ENCODE measurements at places on chromosomes 16 and 17.
A peak's percentile ranks its signal among the peaks of the same experiment; 100 is the strongest.

DNA sequence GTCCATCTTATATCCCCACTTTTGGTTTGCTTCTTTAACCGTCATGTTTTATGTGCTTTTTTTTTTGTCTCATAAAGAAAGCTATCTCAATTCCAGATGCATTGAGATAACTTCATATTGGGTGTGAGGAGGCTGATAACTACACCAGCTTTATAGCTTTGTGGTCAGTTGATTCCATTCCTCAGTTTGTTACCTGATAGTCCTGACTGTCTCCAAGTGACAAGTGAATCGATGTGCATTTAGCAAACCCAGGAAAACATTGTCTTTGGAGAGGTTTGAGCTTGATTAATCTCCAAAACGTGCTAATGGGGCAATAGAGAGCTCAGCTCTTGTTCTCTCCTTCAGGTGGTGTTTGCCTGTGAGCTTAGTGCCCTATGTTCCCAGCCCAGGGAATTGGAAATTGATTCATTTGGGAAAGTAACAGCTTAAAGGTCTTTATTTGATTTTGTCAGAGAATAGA lies 22.7 kb downstream of the HS3ST3B1 start:
- no peak for DNase-seq

- DNase-seq, result peak; percentile 26
Observed at GRCh38 chr17:28878981-28879380, 18.6 kb downstream of the FLOT2 start.

GRCh38 chr17:17354560-17355349 lies 51.6 kb downstream of the NT5M start:
- DNase-seq, result peak; percentile 75

DNA sequence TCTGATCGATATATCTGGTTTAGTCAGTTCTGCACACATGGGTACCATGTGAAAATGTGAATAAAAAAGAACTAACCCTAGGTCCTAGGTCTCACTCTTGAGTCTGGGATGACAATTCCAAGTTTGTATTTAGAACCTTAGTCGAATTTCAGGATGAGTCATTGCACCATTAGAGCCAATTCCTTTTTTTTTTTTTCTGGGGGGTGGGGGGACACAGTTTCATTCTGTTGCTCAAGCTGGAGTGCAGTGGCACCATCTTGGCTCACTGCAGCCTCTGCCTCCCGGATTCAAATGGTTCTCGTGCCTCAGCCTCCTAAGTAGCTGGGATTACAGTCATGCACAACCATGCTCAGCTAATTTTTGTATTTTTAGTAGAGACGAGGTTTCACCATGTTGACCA lies 41.6 kb downstream of the SPAG9 start:
- DNase-seq, result no peak

DNA sequence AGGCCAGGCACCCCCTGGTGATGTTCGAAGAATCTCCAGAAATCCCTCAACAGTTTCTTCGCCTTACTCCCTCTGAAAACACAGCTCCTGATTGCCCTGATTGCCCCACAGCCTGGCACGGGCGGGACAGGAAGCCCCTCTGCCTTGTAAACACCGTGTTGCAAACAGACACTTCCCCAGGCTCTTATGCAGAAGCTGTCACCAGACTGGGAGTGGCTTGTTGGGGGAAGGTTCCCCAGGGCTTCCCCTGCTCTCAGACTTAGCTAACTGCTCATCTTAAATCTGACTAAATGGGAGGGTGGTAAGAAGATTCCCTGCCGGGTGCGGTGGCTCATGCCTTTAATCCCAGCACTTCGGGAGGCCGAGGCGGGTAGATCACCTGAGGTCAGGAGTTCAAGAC lies 11.2 kb downstream of the PIK3R5 start:
- DNase-seq, result peak; percentile 59

DNA sequence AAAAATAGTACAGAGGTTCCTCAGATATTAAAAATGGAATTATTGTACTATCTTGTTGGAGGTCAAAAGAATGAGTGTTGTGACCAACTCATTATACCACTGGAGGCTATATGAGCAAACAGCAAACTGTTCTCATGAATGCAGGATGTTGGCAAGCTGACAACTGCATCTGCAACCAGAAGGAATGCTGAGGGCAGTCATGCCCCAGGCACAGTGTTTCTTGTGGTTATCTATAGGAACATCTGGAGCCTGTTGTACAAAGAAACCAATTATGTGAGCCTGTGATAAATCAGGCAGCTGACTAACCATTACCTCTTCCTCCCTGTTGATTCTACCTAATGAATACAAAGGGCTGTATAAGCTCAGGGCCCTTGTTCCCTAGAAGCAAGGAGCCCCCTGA lies 2057.1 kb downstream of the TP53TG3F start:
- DNase-seq, result no peak

DNA sequence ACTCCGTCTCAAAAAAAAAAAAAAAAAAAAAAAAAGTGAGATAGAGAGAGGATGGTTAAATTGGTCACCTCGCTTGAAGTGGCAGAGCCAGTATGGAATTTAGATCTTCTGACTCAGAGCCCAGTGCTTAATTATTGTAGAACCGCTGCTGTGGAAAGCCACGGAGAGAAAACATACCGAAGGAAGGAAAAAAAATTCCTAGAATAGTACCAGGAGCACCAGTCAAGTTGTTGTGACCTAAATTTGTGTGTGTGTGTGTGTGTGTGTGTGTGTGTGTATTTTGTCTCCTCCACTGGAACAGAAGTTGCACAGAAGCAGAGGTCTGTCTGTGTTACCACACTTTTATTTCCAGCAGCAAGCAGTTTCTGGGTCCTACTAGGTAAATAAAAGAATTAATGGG lies 10.6 kb upstream of the NUP85 start:
- DNase-seq, result no peak

- peak; percentile 82 for DNase-seq
Observed at GRCh38 chr16:89828199-89828869, at the start of gene SPIRE2. Gene SPIRE2 (plus strand): TSS chr16:89828475. CDS start chr16:89828551, 76 bp downstream.

DNA sequence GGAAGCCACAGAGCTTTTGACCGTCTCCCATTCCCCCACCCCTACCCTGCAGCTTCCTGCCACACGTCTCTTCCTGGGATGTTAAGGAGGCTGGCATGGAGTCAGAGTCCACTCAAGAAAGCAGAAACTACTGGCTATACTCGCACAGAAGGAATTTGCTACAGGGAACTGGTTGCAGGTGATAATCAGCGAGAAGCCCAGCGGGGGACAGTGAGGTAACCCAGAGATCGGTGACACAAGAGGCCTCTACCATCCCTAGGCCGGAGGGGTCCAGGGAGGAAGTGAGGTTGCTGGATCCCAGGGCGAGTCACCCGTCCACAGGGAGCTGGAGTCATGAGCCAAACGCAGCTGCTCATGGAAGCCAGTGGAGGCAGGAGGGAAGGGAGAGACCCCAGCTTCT lies 93.7 kb downstream of the SDK2 start:
- DNase-seq, result no peak

GRCh38 chr16:20147091-20147490 lies 73.4 kb upstream of the GPR139 start:
- DNase-seq, result no peak

GRCh38 chr17:32553168-32553567 lies 66.4 kb downstream of the CDK5R1 start:
- DNase-seq, result no peak

- DNase-seq, result no peak
Observed at GRCh38 chr16:66120656-66121055, 245.8 kb upstream of the CDH5 start.
